Gastrocnemius medialis (tissue), 4 donors: ENCODE measurements at places on chromosomes 16 and 17. TPM values are rescaled to one million over a fixed set of nuclear protein-coding genes. Genes with fewer than 3 reads are reported as not detected.
A peak's percentile ranks its signal among the peaks of the same experiment; 100 is the strongest.

DNA sequence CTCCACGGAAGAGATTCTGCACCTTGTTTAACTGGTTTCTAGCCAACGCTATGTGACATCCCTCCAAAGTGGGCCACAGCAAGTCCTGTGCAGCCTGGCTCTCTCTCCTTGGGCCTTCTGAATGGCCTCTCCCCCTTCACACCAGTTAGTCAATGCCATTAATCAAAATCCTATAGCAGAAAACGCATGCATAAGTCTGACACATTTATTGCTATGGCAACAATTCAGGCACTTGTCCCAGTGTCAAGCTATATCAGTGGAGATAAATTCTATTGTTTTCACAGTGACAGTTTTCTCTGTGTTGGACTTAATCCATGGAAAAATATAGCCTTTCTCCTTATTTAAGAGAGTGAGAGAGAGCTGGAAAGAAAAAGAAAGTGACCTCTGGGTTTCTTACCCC, 87.2 kb upstream of the TOX3 start:
- no peak for DNase-seq

- no peak for DNase-seq
These were observed 75.7 kb downstream of the CYTH1 start for GRCh38 chr17:78706271-78706915.

- peak; percentile 28 for DNase-seq
These were observed 20.6 kb upstream of the PRKAR1A start for GRCh38 chr17:68491381-68492231.

DNA sequence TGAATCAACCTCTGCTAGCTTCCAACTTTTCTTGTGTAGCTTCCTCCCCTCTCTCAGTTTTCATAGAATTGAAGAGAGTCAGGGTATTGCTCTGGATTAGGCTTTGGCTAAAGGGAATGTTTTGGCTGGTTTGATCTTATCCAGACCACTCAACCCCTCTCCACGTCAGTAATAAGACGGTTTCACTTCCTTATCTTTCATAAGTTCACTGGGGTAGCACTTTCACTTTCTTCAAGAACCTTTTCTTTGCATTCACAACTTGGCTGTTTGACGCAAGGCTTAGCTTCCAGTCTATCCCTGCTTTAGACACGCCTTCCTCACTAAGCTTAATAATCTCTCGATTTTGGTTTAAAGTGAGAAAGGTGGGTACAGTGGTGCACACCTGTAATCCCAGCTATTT, 29.7 kb upstream of the OR1A2 start:
- DNase-seq = no peak

GRCh38 chr16:30665155-30665829, 7.1 kb downstream of the FBRS start:
- no peak for DNase-seq

DNA sequence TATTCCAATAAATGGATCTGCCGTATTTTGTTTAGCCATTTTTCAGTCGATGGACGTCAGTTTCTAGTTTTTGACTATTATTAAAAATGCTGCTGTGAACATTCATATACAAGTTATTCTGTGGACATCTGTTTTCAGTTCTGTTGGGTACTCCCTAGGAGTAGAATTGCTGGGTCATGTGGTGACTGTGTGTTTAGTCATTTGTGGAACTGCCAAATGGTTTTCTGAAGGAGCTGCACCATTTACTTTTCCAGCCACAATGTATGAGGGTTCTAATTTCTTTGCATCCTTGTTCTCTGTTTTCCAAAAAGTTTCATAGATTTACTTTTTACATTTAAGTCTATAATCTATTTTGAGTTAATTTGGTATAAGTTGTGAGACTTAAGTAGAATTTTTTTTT, 29.5 kb downstream of the CYLD start:
- DNase-seq = no peak

GRCh38 chr17:57923182-57923872, 31.9 kb downstream of the CUEDC1 start:
- DNase-seq = no peak

MPV17L gene
- 15.2 TPM for total RNA-seq

GRCh38 chr16:68289621-68290329, 21.0 kb downstream of the SLC7A6OS start:
- no peak for DNase-seq

DNA sequence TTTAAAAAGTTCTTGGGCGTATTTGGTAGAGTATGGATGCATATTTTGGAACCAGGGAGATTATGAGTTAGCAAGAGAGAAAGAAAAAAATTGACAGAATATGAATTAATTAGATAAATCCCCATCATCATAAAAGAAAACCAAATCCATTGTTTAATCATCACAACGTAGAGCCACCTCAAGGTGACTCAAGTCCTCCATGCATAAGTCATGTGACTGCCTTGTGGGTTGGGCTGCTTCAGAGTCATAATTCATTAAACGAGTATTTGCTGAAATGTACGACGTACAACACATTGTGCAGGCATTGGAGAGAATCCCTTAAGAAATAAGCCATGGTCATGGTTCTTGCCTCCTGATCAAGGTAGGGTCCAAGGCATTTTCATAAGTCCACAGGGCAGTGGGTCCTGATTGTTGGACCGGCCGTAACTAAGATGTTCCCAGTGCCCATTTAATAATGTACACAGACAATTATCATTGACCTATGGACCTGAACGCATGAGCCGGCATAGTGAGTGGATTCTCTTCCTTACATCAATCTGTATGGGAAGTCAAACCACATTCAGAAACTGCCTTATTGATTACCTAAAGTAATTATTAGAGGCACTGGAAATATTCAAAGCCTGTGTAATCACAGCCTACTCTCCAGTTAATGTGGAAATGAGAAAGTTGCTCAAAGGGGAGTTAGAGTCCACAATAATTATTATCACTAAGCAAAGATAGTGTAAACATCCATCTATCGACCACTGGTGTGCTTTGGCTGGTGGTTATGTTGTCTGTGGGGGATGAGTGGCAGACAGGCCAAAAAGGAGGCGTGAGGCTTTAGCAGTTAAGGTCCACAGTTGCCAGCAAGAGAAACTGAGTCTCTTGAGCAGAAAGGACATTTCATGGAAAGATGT, 165.4 kb downstream of the PITPNC1 start:
- no peak for DNase-seq

GRCh38 chr17:73309727-73310596, 1.8 kb downstream of the CDC42EP4 start:
- DNase-seq = no peak

AATK gene
- 1.3 TPM for total RNA-seq

GRCh38 chr17:57379237-57379894, 123.0 kb downstream of the MSI2 start:
- no peak for DNase-seq

DNA sequence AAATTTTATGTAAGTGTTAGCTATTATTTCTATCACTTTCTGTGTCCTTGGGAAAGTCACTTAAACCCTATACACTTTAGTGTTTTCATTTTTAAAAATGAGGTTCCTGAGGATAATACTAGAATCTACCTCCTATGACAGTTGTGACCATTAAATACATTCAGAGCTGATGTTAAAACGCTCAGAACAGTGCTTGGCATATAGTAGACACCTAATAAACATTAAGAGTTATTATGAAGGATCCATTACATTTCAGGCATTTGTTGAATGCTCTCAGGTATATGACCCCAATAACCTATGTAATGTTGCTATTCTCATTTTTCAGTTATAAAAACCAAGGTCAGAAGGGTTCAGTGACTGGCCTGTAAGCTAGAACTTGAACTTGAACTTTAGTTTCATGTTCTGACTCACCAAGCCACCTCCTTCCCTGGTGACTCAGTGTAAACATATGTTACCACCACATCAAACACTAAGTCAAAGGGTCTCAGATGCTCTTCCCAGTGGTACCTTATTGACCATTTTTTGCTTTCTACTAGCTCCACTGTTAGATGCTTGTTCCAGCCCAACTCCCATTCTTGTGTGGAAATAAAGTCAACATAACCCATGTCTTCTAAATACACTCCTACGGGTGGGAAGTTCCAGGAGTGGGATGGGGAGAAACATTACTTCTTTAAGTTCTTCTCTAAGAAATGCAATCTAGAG, 47.6 kb downstream of the HSD17B2 start:
- no peak for DNase-seq
